T-cell (primary cell): ENCODE measurements at places on chromosomes 11 and 22.

- no peak for DNase-seq
These were observed 14.4 kb downstream of the YWHAH start for GRCh38 chr22:31958625-31959239.

DNA sequence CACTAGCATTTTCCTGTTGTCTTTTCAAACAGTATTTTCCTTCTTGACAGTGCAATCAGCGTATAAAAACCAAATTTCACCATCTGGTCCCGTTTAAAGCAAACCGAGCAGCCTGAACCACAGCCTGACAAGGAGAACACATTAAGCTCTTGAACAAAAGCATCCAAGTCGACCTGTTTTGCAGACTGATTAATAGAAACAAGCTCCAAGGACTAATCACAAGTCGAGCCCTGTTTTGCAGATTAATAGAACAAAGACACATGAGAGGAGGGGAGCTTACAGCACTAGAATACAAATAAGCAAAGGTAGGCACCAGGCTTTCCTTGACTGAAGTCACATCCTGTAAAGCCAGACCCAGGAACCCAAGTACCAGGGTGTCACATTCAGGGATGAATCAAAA is 104.8 kb downstream of the MPPED2 start:
- no peak for DNase-seq

GRCh38 chr22:23402275-23403151 is 177.6 kb downstream of the IGLL1 start:
- peak; percentile 34 for DNase-seq

GRCh38 chr11:102800767-102801166 is 2.8 kb upstream of the MMP1 start:
- DNase-seq, result no peak

GRCh38 chr11:126331286-126331685 is 24.2 kb upstream of the ST3GAL4 start:
- DNase-seq, result no peak

- no peak for DNase-seq
These were observed 22.3 kb downstream of the DGCR6L start for GRCh38 chr22:20297414-20298109.

DNA sequence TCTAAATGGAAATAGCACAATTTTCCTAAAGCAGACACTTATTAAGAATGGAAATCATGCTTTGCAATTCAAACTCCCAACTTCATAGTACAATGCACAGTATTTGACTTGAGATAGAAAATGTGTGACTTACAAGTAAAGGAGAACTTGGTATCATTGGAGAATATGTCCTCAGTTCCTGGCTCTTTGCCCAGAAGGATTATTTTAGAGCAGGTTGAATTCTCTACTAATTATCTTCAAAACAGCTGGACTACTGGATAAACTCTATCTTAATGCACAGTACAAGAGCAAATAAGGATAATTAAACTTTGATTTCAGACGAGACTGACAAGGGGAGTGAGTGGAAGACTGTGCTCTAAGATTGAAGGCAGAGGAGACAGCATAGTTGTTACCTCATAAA is 839.4 kb downstream of the OPCML start:
- DNase-seq, result no peak

GRCh38 chr11:105719073-105719822 is 109.4 kb downstream of the GRIA4 start:
- DNase-seq, result no peak

DNA sequence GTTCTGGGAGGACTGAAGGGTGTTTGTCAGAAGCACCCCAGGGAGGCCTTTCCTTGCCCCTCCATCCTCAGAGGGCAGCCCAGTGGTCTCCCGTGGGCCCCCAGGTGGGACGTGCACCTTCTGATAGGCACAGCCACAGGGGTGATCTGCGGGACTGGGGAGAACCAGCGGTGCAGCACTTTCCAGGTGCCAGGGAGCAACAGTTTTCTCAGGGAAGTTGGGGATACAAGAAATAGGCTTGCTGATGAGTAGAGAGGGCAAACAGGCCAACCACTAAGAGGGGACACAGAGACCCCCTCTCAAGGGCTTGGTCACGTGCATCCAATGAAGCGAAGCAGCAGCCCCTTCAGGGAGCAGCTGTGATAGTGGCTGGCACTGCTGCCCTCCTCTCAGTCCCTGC is 107.1 kb upstream of the BID start:
- no peak for DNase-seq

DNA sequence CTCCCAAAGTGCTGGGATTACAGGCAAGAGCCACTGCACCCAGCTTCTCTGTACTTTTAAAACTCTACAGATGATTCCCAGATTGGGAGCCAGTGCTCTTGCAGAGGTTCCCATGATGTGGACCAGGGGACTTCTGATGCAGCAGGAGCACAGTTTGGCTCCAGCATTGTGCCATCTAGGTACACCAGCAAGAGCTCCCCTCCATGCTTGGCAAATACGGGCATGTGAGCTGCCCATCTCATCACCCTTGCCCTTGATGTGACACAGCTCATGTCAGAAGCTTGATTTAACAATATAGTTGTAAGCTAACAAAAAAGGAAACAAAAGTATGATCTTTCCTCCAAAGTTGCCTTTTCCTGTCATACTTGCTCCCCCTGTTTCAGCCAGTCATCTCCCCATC is 28.7 kb downstream of the SNU13 start:
- DNase-seq, result no peak

DNA sequence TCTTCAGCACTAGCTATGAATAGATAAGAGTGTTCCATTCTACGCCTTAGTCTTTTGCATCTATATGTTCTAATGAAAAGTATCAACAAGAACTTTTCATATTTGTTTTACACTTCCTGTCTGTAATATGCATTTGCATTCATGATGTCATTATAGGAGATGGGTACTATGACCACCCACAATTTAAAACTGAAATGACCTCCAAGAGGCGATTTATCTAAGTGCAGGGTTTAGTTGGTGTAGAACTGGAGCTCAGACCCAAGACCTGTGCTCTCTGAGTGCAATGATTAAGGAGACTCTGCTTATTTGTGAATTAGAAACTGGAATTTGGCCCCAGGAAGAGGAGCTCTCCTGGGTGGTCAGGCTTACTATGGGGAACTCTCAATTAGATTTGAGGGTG is 289.1 kb downstream of the ETS1 start:
- no peak for DNase-seq

- DNase-seq, result no peak
These were observed 204.5 kb upstream of the NAV2 start for GRCh38 chr11:19508165-19508564.

DNA sequence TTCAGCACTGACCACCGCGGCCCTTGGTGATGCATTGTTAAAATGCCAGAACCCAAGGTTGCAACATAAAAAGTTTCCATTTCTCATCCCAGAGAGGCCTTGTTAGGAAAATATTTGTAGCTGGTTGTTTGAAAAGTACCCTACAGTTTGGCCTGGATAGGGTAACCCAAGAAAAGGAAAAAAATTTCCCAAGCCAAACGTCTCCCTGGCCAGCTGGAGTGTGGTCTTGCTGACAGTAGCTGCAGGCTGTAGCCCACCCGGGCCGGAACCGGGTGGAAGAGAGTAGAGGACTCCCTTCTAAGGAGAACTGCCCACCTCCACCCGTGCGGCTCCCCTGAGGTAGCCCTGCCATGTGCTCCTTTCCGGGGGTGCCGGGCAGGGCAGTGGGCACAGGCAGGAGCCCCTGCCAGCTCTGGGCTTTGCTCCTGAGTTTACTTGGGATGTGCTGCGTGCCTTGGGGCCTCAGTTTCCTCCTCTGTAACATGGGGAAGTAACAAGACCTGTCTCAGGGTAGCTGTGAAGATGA is 38.5 kb downstream of the IGHMBP2 start:
- DNase-seq, result no peak

- DNase-seq, result no peak
These were observed 16.4 kb upstream of the OR5AL1 start for GRCh38 chr11:56396047-56396446.

GRCh38 chr11:68266121-68266891 is 5.5 kb downstream of the C11orf24 start:
- DNase-seq, result no peak

- DNase-seq, result no peak
These were observed 5.4 kb downstream of the TMEM123 start for GRCh38 chr11:102447193-102447592.

DNA sequence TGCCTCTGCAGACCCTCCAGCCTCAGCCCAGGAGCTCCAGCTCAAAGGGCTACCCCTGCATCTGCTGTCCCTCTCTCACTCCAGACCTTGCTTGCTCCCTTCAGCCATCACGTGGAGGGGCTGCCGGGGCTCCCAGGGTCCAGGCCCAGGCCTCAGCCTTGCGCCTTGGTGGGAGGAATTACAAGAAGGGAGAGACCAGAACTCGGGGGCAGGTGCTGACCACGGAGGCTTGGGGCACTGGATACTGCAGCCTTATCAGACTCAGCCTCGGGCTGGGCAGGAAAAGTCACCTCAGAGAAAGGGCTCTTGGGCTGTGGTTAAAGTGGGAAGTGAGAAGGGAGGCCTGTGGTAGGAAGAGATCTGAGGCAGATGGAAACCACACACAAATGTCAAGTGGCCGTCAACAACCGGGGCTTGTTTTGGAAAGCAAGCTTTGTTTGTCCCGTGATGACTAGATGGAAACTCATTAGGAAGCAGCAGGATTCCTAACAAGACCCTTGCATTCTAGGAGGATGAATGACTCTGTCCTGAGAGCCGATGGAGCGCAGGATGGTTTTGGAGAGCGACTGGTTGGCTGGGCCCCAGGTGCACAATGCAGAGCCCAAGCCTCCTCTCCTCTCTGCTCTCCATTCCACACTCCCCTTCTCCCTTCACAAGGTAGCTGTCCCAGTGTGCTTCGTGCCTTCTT is 1321.7 kb downstream of the TBC1D22A start:
- no peak for DNase-seq

- no peak for DNase-seq
These were observed 76.0 kb downstream of the HSD17B12 start for GRCh38 chr11:43756575-43756974.

DNA sequence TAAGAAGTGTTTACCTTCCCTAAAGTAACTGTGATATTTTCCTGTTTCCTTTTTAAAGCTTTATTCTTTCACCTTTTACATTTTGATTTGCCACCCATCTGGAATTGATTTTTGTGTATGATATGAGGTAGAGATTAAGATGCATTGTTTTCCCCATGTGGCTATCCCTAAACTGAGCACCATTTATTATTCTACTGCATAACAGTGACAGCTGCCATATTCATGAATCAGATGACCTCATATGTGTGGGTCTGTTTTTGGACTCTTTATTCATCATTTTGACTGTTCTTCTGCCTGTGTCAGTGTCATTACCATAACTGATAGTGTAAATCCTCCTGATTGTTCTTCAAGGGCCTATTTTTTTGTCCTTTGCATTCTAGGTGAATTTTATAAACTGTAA is 50.8 kb downstream of the HIPK3 start:
- DNase-seq, result no peak

DNA sequence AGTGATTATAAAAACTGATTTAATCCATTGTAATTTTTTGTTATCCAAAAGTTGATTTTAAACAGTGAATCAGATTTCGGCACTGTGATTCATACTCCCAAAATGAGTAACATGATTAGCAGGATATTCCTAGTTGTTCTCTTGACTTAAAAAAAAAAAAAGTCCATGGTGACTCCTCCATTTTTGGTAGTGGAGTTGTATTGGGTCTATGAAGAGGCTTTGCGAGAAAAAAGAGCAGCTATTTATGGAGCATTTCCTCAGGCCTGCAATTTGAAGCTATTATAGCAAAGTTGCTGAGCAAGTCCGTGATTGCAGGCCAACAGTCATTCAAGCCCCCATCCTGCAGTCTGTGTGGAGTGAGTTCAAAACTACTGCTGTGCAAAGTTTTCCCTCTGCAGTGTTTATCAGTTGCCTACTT is 28.8 kb downstream of the YAP1 start:
- DNase-seq, result no peak

- no peak for DNase-seq
These were observed 930.4 kb downstream of the TBC1D22A start for GRCh38 chr22:47692811-47693210.

DNA sequence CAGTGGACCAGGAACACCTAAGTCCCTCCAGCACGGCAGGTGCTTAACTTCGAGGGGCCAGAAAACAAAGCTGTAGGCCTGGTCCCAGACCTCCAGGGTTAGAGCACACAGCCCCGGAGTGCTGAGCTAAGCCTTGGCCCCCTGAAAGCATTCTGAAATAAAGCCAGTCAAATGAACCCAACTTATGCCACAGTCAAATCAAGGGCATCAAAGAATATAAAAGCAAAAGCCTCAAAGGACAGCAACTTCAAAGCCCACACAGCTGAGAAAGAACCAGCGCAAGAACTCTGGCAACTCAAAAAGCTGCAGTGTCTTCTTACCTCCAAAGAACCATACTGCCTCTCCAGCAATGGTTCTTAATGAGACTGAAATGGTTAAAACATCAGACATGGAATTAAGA is 39.1 kb downstream of the TMEM123 start:
- DNase-seq, result peak; percentile 59

DNA sequence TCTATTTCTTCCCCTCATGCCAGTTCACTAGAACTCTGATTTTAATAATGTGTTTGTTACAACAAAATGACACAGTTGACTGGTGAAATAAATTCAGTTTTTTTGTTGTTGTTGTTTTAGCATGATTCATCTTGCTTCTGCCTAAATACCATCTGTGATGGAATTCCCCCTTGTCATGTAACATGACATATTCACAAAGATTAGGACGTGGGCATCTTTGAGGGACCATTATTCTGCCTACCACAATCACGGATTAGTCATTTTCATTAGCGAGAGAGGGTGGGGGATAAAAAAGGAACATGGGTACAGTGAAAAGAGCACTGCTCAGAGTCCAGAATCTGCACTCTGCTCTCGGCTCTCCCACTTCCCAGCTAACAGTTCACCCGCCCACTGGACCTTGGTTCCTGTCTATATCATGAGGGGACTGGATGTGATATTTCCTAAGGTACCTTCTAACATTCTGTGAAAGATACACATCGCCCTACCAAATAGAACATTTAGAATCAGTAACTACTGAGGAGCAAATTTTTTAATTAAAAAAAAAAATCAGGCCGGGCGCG is 11.3 kb downstream of the HTATIP2 start:
- DNase-seq, result no peak

GRCh38 chr11:57230316-57230715 is 6.7 kb downstream of the APLNR start:
- DNase-seq, result no peak

GRCh38 chr11:45391168-45391850 is 105.2 kb upstream of the SYT13 start:
- no peak for DNase-seq

- no peak for DNase-seq
These were observed 18.0 kb downstream of the LSP1 start for GRCh38 chr11:1870721-1871466.

- no peak for DNase-seq
These were observed 16.7 kb downstream of the RIBC2 start for GRCh38 chr22:45429981-45430775.

GRCh38 chr11:84663731-84664130 is 963.4 kb downstream of the DLG2 start:
- DNase-seq, result no peak

- DNase-seq, result no peak
These were observed 97.7 kb upstream of the TOP3B start for GRCh38 chr22:22080270-22080669.

DNA sequence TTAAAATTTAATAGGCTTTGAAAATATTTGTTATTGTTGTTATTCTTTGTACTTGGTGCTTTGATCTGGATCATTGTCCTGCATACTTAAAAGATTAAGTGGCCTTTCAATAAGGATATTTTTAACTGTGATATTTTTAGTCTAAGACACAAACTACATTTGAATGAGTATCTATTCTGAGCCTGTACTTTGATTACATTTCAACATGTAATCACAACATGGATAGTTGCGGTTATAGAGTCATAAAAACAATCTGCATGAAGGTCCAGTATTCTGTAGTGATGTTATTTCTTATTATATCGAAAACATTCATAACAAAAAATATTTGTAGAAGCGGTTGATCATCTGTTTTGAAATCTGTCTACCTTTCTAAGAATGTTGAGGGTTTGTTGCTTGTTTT is 58.6 kb downstream of the HIPK3 start:
- no peak for DNase-seq
